ENCODE measurements at places on chromosomes 4 and X.

DNA sequence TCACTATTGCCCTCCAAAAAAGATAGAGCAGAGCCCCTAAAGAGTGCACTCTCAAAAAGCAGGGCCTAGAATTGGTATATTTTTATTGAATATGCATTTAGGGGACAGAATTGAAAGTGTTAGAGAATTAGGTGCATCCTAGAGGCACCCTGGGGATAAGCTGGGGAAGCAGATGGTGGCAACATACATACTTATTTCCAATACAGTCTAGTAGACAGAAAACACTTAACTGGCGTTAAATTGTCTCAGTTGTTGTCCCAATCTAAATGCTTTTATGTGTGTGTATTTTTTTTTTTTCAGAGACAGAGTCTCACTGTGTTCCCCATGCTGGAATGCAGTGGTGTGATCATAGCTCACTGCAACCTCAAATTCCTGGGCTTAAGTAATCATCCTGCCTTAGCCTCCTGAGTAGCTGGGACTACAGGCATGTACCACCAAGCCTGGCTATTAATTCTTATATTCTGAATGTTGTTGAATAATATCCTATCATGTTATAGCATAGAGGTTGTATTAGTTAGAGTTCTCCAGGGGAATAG, 481.8 kb downstream of the GRXCR1 start:
- DNase-seq: no peak

GRCh38 chrX:65781845-65782244, 114.4 kb downstream of the MSN start:
- no peak for DNase-seq

DNA sequence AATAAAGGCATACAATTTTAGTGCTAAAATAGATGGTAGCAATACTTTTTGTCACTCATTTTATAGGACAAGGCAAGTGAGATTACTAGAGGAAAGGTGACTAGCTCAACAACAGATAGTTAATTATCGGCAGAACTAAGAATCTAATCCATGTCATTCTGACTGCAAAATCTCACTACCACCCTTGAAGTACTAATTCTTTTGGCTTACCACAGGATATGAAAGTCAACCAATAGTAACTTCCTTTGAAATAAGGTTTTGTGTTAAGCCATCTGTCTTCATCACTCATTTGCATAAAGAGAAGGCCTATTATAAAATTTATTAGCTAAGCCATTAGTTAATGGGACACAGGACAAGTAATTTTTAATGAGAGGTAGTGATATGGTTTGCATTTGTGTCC, 25.3 kb upstream of the ZMAT1 start:
- no peak for DNase-seq

DNA sequence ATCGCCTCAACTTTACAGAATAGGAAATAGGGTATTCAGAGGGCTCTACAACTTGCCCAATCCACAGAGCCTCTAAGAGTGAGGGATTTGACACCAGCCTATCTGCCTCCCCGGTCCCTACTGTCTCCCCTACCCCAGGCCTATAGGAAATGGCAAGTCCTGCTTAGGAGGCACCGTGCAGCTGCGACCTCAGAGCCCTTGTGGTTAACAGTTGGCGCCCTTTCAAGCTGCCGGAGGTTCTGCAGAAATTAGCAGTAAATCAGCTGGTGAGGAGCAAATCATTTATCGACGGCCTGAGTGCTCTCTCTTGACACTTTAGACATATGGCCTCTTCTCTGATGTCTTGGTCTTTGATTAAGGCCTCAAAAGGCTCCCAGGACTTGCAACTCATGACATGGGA, 96.9 kb downstream of the CLNK start:
- DNase-seq: no peak

- DNase-seq: no peak
These were observed 91.9 kb upstream of the MAPK10 start for GRCh38 chr4:86451560-86452330.

DNA sequence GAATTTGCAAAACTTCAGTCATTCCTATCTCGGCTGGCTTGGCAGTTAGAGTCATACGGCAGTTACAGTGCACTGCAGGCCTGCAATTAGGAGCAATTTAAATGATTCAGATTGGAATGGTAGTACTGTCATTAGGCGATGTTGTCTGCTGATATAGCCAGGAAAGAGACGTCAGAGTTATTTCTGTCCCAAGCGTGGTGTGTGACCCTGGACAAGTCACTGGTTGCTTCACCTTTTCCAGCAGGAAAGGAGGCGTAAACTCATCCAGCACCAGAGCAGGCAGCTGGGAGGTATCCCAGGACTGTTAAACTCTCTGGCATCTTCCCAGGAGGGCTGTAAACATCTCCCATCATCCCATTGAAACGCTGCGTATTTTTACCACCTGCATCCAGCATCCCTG, 836 bp upstream of the LNX1 start:
- DNase-seq: no peak

GRCh38 chr4:108787106-108787505, 24.3 kb upstream of the ETNPPL start:
- no peak for DNase-seq

DNA sequence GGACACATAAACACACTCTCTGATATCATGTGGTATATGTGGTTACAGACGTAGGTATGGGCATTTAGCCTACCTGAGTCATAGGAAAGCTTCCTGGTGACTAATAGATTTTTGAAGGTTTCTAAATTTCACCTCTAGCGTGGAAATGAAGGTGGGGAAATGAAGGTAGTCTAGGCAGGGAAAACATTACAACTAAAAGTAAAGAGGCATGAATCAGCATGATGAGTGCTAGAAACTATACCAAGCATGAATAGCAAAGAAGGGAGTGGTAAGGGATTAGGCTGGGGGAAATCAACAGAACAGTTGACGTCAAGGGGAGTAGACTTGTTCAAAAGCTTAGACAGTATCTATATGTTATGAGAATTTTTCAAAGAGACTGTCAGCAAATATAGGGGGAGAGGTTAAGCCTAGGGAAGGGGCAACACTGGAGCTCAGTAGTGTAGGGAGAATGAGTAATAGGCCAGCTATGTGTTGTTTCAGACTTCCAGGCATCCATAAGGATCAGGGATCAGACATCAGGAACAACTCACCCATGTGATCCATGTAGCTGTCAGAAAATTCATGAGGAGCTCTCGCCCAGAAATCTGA, 279.3 kb upstream of the DIPK2B start:
- no peak for DNase-seq

- DNase-seq: no peak
These were observed 70.6 kb downstream of the TNIP2 start for GRCh38 chr4:2685541-2685940.

GRCh38 chr4:181504924-181505323, 738.3 kb upstream of the TENM3 start:
- no peak for DNase-seq

DNA sequence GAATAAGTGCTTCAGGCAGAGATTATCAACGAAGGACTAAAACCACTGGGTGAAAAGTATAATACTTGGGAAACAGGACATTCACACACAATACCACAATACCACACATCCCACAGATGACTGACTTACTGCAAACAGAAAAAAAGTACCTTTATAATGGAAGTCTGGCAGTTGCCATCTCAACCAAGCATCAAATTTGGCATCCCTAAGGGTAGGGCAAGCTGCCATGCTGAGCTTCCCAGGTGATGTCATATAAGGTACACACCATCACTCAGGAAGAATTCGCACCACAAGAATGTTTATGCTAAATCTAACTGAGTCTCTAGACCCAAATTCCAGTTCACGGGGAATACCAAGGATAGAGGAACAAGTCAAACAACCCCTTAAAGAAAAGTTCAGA, 9.1 kb downstream of the QDPR start:
- DNase-seq: no peak

DNA sequence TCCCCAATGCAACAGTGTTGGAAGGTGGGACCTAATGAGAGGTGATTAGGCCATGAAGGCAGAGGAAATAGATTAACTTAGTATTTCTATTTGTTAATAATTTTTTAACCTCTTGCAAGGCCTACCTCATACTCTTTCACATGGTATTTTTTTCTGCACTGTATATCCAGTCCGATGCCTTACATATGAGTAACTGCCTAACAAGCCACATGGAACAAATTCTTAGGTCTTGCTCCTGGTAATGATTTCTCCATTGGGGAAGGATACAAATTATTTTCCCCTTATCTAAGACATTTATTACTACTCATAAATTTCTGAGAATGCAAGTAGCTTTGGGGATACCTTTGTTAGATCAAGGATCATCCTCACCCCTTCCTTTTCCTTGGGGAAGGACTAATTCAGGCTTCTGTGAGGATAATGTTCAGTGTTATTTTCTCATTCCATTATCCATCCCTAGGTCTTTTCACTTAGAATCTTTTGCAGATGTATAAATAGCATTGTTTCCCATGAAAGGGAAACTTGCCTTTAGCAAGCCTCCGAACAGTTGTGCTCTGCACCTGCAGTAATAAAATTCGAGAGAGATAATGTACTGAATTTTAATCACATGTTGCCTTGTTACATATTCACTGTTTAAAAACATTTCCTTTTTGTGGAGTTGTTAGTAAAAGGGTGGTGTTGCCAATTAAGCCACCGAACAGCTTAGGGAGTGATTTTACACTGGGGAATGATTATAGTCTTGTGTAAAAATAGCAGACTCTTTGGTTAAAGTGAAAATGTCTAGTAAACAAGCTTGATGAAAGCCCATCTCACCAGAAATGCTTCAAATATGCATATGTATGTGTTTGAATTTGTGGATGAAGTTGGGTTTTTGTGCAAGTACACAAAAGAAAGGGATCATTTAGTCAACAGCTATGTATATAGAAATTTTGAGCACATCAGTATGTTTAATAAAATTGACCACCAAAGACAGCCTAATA, 89.9 kb downstream of the CFAP299 start:
- no peak for DNase-seq

DNA sequence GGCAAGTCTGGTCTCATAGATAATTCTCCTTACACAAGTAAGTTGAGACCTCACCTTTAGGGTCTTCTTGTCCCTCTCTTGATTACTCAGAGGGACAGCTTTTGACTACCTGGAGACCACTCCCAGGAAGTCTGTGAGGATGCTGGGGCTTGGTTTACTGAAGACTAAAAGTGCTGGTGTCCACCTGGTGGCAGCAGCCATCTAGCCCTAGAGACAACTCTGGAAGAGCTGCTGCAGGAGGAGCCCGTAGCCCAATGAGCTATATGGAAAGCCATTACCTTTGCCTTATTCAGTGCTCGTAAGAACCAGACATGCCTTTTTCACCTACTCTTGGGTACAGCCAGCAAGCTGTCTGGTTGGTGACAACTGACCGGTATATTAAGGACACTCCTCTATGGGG, 7.3 kb downstream of the FGFBP2 start:
- DNase-seq: no peak

- no peak for DNase-seq
These were observed 107.0 kb downstream of the AGTR2 start for GRCh38 chrX:116277351-116278225.

- DNase-seq: no peak
These were observed 7.0 kb upstream of the TMSB4X start for GRCh38 chrX:12967711-12968465.

DNA sequence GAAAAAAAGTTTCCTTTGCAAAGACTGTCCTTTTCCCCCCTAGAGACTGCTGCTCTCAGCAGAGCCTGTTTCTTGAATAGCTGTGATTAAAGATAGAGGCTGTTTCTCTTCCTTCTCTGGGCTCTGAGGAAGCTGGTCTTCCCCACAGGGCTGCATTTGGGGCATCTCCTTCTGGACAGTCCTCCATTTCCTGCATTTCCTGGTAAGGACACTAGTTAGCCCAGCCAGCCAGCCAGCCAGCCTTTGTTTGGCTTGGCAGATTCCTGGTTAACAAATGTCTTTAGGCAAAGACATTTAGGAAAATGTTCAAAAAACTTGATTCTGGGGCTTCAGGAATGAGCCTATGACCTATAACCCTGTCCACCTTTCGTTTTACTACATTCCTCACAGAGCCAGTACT, 34.0 kb upstream of the PLAC1 start:
- no peak for DNase-seq

All from activated T-cell treated with anti-CD3 and anti-CD28 coated beads, Interleukin-2, amount 50 U/mL, for 24 hours (primary cell).